Vagina (tissue), 2 donors: ENCODE measurements at places on chromosomes 1 and 21.

DNA sequence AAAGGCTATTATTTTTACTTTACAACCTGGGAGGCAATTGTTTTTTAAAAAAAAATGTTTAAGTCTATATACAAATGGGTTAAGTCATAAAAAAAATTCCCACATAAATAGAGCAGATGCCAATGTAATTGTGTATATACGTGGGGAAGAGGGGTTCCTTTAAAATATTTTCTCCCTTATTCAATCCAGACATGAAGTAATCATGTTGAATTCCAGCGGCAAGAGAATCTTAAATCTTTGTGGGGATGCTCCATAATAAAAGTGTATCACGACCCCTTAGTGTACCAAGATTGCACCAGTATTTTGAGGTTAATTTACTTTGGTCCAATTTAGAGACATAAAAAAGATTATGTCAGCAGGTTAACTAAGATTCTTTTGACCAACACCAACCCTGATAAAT, 62.1 kb downstream of the ARID4B start:
- no peak for DNase-seq

- no peak for DNase-seq
These were observed 25.6 kb downstream of the RAB4A start for GRCh38 chr1:229296541-229296941.

DNA sequence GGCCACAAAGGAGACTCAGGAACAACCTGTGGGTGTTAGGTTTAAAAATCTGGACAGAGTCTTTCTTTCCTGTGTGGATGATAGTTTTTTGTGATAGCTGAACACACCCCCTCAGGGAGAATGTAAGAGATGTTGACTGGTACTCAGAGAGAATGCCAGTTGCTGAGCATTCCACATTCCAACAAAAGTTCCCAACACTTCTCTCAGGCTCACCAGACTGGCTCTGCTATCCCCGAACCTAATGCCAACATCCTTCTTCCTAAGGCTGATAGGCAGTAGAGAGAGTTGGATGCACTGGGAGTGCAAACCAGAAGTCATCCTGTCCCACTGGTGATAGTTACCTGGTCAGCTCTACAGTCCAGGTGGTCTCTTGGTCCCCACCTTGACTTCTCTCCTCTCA, 28.7 kb upstream of the POU2F1 start:
- DNase-seq = no peak

- DNase-seq = no peak
These were observed 2.5 kb downstream of the PRKACB start for GRCh38 chr1:84146411-84147032.

- no peak for DNase-seq
These were observed 9.0 kb upstream of the UBE2U start for GRCh38 chr1:64194168-64195080.

DNA sequence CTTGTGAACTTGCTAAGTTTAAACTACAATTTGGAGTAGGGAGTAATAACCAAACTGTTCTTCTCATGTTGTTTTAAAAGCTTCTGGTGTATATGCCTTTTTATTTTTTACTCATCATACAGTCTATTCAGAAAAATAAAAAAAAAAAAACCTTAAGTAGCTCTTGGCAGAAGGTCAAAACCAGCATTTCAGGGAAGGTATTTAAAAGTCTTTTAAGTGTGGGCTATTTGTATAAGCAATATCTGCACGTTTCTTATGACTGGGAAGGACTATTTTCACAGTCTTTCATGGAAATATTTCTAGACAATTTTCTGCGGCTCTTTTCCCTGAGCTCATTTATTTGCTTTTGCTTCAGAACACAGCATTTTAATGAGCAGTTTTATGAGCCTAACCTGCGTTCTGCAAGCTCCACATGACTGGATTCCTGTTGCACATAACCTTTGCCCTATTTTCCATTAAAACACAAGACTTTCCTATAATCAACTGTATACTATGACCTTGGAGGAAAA, 60.9 kb upstream of the C1orf105 start:
- DNase-seq = no peak

DNA sequence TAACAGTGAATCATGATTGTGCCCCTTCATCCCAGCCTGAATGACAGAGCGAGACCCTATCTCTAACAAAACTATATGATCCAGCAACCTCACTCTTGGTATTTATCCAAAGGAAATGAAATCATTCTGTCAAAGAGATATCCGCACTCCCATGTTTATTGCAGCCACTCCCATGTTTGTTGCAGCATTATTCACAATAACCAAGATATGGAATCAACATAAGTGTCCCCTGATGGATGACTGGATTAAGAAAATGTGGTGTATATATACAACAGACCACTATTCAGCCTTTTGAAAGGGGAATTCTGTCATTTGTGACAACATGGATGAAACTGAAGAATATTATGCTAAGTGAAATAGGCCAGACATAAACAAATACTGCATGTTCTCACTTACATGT, 44.4 kb downstream of the TRMT1L start:
- no peak for DNase-seq

DNA sequence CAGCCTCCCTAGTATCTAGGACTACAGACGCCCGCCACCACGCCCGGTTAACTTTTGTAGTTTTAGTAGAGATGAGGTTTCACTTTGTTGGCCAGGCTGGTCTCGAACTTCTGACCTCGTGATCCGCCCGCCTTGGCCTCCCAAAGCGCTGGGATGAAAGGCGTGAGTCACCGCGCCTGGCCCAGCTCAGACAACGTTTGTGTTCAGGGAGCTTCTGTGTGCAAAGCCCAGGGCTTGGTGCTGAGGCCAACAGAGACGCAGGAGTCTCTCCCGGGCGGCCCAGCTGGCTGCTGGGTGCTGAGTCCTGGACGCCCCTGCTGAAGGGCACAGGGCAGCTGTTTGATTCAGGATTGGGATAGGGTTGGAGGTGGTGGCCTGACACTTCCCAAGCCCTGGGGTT, 3.0 kb downstream of the PRKCZ start:
- no peak for DNase-seq

DNA sequence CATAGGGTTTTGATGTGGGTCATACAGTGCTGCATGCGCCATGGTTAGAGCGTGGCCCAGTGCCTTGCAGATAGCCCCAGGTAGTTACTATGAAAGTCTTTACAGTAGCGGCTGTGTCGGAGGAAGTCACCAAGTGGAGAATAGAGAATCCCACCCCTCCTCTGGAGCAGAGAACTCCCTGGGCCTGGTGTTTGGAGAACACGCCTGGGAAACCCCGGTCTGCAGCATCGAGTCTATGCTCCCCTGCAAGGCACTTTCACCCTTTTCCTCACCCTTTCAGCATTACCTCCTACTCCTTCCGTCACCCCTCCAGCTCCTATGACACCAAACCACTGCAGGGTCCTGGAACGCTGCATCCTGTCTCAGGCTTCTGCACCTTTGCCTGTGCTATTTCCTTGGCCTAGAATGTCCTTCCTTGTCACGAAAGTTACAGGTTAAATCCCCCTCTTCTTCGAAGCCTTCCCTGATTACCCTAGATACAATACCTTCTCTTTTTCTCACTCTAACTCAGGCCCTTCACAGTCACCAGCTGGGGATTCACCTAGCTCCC, 2.7 kb upstream of the SLC1A7 start:
- DNase-seq = no peak

DNA sequence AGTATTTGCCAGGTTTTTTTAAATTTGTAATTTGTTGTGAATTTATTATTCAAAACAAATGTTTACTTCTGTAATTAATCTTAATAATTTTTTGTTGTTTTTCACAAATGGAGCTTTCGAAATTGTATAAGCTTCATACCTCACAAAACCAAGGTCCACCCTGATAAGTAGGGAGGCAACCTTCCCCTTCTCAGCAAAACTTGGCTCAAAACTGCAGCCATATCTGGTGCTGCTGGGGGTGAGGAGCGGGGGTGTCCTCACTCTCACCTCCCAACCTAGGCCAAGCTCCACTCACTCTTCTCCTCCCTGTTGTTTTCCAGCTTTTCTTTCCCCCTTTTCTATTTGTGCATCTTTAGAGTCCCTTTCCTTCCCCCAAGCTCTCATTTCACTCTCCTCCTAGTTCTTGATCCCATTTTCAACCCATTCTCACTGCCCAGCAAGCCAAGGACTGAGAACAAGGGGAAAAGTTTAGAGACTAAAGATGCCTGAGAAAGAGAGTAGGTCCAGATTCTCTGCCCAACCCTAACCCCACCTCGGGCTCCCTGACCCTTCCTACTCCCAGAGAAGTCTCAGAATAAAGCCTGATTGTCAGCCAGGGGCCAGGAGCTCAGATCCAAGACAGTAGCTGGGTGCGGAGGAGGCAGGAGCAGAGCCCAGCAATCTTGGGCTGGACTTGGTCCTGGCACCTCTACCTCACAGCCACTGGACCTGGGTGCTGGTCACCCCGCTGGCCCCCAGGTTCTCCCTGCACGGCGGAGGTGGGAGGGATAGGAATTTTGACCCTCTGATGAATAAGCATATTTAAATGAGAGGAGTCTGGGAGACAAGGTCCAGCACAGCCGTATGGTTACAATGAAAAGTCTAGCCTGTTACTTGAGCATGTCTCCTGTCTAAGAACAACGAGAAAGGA, 8.3 kb upstream of the CFAP45 start:
- DNase-seq = no peak

GRCh38 chr1:227889863-227890405, 57.8 kb downstream of the WNT9A start:
- DNase-seq = peak; percentile 81

DNA sequence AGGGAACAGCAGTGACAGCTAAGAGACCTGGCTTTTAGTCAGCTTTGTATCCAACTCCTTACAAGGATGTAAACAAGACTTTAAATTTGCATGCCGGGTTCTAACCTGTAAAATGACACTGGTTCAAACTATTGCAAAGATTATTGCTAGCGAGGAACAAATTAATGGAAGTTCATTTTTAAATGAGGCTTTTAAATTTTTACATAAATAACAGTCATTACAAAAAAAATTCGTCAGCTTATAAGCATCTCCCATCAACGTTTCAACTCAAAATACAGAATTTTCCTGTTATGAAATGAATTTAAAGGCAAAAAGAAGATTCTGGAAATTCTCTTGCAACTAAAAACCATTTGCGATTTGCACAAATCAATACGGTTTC, 668 bp downstream of the KIF14 start:
- DNase-seq = no peak

GRCh38 chr1:147804942-147805723, 44.7 kb upstream of the GJA5 start:
- DNase-seq = no peak

DNA sequence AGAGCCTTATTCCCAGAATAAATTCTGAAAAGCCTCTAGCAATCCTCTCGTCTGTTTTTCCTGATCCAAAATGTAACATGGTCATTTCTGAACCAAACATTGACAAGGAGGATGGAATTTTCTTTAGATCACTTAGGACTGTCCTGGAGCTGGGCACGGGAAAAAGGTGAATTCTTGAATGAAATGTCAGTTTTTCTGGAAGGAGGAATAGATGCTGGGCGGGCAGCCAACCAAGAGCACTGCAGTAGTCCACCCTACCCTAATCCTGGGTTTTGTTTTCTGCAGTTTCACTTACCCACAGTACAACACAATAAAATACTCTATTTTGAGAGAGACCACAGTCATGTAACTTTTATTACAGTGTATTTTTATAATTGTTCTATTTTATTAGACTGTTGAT, 20.9 kb downstream of the RIT1 start:
- no peak for DNase-seq

GRCh38 chr1:232951180-232951579, 769 bp downstream of the NTPCR start:
- no peak for DNase-seq

- no peak for DNase-seq
These were observed 36.6 kb downstream of the MORN1 start for GRCh38 chr1:2354511-2355372.

GRCh38 chr1:208221291-208221622, 22.9 kb downstream of the PLXNA2 start:
- DNase-seq = no peak
